Activated CD8-positive, alpha-beta memory T cell treated with anti-CD3 and anti-CD28 coated beads, Interleukin-2, amount 10 ng/mL, durations not matched to agents 7 days and 5 days (primary cell): ENCODE measurements at places on chromosomes 2 and 18. TPM values are rescaled to one million over a fixed set of nuclear protein-coding genes. Genes with fewer than 3 reads are reported as not detected.
A peak's percentile ranks its signal among the peaks of the same experiment; 100 is the strongest.

DNA sequence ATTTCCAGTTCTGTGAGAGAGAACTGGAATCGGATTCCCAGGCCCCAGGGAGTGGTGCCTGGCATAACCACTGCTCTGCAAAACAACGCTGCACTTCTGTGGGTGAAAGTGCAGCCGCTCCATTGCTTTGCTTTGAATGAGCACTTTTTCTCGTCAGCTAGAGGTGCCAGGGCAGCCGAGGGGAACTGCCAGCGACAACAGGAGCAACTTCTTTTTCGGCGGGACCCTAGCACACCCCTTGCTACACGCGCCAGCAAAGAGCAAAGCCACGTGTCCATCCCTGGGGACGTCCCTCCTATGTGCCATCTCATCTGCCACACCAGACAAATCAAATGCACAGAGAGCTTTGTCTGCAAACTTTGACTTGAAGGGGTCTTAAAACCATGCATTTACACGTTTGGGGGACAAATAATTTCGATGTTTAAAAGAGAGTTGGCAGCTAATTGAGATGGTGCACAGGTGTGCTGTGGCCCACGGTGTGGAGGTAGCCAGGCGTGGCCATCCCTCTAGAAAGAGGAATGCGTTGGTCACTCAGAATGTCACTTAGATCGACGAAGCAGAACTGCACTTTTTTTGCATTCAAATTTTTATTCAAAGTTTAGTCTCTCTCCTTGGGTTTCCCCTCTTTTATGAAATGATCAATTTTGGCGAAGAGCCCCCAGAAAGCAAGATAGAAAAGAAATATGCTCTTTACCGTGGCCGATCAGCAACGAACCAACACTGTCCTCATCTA is 151.8 kb downstream of the MBP start:
- DNase-seq, result peak; percentile 29

DNA sequence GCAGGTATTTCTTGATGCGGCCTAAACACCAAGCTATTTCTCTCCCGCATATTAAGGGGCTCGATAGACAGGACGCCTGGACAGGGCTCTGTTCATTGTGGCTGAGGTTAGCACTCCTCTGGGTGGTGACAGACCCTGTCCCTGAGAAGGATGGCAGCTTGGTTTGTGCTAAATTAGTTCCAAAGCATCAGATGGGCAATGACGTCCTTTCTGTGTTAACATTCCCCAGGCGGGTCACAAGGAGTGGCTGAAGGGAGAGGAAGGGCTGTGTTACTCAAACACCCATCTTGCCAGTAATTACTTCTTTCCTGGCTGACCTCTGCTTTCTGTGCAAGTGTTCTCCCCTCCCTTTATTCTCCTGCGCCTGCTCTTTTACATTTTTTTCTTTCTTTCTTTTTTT is 75.0 kb downstream of the TMEM247 start:
- DNase-seq, result no peak

GRCh38 chr2:45145073-45145899 is 136.0 kb upstream of the SIX2 start:
- DNase-seq, result peak; percentile 35

Gene CAPN13
- not detected for total RNA-seq

GRCh38 chr2:238100049-238100820 is at the start of gene ESPNL:
Gene ESPNL, plus strand, starts transcription at chr2:238100340. Its CDS starts 80 bp downstream, at chr2:238100420.
- peak; percentile 38 for DNase-seq

- no peak for DNase-seq
These were observed 3.3 kb downstream of the KCNIP3 start for GRCh38 chr2:95300450-95300849.

DNA sequence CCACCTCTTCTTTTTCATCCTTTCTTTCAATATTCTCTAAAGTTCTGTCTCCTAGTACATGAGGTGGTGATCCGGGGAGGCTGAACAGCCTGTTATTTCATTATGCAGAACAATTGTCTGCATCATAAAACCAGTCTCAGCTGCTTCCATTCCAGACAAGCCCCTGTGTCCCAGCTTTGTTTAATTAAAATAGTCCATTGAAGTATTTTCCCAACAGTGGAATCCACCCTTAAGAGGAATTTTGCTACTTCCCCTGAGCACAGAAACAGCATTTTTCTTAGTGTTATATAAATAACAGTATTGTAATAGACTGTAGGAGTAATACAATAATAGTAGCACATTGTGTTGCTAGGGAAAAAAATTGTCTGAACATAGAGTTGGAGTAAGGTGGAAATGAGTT is 395.4 kb upstream of the TCF4 start:
- DNase-seq, result no peak

- no peak for DNase-seq
These were observed 124.7 kb downstream of the MREG start for GRCh38 chr2:215888680-215889079.

GRCh38 chr2:100739735-100740432 is 80.1 kb upstream of the NPAS2 start:
- DNase-seq, result no peak

DNA sequence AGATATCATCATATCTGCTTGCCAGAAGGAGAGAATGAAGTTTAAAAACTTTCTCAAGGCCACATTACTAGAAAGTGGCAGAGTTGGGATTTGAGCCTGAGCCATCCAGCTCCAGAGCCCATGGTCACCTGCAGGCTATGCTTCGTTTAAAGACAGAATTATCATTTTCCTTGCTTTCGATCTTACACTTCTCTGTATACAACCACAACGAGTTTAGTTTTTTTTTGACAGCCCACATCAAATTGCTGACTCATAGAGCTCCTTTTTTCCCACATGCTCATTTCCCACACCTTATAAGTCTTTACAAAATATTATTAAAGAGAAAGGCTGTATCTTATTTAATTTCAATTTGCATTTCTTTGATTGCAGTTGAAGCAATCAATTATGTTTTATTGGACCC is 6.5 kb downstream of the PLEK start:
- DNase-seq, result no peak

Gene SPATA3
- total RNA-seq, result 0.44 TPM

Gene DNPEP
- 60.3 TPM for total RNA-seq

Gene DPP4
- total RNA-seq, result 106 TPM

- DNase-seq, result no peak
These were observed 24.8 kb downstream of the CYTIP start for GRCh38 chr2:157419031-157419575.
